Activated CD8-positive, alpha-beta T cell treated with anti-CD3 and anti-CD28 coated beads for 36 hours (primary cell): ENCODE measurements at places on chromosomes 5 and 9.
A peak's percentile ranks its signal among the peaks of the same experiment; 100 is the strongest.

GRCh38 chr9:113176803-113177202, 26.0 kb downstream of the SLC31A2 start:
- DNase-seq = no peak

DNA sequence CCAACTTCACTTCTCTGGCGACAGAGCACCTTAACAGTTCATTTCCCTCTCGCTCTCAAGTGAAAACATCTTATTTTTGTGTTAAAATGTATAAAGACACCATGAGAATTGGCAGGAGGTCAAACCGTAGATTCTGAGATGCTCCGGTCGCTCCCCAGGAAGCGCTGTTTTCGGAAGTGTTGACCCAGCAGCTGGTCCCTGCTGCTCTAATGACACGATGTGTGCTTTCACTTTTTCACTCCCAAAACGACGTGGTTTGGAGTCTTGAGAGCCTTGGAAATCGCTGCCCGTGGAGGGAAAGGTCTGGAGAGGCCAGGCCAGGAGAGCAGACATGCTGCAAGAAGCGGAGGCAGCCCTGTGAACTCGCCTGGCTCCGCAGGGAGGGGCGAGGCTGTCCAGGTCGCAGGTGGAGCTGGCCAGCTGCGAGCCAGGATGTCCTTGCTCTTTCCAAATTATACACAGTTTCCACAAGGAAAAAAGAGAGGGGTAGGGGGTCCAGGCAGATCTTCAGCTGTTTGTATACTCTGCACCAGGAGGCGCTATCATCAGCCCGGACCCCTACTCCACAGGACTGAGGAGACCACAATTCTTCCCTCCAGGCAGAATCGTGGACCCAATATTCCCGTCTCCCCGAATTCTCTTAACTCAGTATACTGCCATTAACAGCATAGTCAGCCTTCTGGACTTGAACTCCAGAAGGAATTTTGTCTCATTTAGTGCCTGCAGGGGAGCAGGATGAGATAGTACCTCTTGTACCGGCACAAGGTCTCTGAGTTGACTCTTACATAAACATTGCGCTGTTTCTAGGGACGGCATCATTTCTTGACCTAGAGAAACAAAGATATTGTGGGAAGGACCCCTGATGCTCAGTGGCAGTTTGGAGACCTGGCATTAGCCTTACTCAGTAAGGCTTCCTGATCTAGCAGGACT, 248.6 kb upstream of the ANKRD55 start:
- peak; percentile 16 for DNase-seq

DNA sequence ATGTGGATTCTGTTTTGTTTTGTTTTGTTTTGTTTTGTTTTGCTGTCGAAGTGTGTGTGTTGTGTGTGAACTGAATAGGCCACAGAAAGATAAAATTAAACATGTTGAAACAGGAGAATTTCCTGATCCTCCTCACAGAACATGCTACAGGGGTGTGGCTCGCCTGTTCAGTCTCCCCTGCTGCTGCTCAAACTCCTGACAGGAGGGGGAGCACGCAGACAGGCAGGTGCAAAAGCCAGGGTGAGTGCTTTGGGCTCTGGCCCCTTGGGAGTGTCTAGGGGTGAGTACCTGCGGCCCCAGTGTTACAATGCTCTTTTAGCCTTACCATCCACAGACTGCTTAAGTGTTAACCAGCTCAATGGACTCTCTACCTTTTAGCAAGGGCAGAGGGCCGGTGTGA, 473.5 kb downstream of the MAT2B start:
- no peak for DNase-seq

DNA sequence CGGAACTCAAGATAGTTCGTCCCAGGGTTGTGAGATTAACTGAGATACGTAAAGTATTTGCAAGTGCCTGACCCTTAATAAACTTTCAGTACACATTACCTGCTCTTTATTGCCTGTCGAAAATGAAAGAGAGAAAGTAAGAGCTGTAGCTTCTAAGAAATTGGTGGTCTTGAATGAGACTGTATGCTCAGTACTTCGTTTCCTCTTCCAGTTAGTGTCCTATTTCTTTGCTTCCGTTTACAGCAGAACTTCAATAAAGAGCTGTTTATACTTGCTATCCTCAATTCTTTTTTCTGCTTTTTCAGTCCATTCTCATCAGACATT, 534 bp downstream of the SRFBP1 start:
- DNase-seq = no peak

- no peak for DNase-seq
These were observed 104.9 kb upstream of the RUSC2 start for GRCh38 chr9:35385042-35385441.
